ENCODE measurements at places on chromosomes 12 and 14. TPM values are rescaled to one million over a fixed set of nuclear protein-coding genes. Genes with fewer than 3 reads are reported as not detected.

The LRIG3 gene
- total RNA-seq = 41.4 TPM

The SOAT2 gene
- not detected for total RNA-seq

- no peak for DNase-seq
Measured at GRCh38 chr12:29732191-29732590, 51.6 kb downstream of the TMTC1 start.

DNA sequence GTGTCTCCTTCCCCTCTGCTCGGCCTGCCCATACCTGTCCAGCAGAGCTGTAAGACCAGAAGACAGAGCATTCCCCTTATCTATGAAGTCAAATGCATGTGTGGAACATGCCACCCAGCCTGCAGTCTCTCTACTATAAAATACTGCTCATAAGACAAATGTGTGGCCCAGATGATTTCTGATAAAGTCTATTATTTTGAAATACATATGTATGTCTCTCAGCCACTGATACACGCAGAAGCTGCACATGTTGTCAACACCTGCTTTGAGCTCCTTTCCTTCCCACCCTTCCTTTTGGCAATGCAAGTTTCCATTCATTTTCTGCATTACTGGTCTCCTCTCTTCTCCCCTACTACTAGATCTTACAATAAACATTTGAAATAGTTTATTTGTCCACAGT, 38.8 kb downstream of the NTF3 start:
- DNase-seq = no peak

DNA sequence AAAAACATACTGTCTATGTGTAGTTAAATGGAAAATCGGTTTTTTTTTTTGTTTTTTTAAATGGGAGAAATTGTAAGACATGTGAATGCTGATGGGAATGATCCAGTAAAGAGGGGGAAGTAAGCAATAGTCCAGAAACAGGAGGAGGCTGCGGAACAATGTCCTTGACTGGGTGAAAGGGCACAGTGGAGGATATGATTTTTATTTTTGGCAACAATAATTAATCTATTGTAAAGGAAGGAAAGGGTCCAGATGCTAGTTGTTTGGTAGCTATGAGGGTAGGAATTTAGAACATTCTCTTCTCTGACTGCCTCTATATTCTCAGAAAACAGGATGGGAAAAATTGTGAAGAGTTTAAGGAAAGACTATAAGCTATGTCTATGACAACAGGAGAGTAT, 76.6 kb downstream of the RPL10L start:
- DNase-seq = no peak

DNA sequence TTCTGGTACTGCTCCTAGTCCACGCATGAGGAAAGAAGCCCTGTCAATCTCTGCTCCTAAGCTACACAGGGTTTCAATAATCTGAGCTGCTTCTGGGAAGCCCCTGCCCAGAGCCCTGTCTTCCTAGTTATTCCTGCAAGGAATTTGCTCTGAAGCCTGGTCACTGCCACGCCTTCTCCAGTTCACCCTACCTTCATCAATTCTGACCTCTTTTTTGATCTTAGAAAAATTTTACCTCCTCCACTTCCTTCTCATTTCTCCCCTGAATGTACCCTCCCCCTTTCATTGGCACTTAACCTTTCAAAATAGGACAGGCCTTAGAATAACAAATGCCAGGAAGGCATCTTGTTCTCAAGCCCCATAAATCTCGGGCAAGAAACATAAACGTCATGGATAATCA, 14.9 kb upstream of the LRRK2 start:
- no peak for DNase-seq

GRCh38 chr14:55451950-55452349, 11.5 kb upstream of the TBPL2 start:
- DNase-seq = no peak

GRCh38 chr14:99077076-99077843, 194.7 kb downstream of the BCL11B start:
- DNase-seq = no peak

GRCh38 chr12:19285793-19286448, 153.4 kb upstream of the AEBP2 start:
- no peak for DNase-seq

- no peak for DNase-seq
Measured at GRCh38 chr12:81759190-81760051, at the start of gene PPFIA2. Gene PPFIA2, minus strand, starts transcription at chr12:81759350.

Data from stomach (tissue), 19 donors.